Vagina (tissue), 2 donors: ENCODE measurements at places on chromosomes 7 and 10. TPM values are rescaled to one million over a fixed set of nuclear protein-coding genes. Genes with fewer than 3 reads are reported as not detected.

GRCh38 chr10:30917789-30918188 is 113.9 kb downstream of the ZNF438 start:
- H3K36me3 ChIP-seq, result no peaks in the 10 kb centered on the region
- no peak overlapping the region for H3K27ac ChIP-seq
- no peak overlapping the region for H3K4me3 ChIP-seq
- H3K4me1 ChIP-seq, result no peaks in the 10 kb centered on the region
- no peak for DNase-seq

Gene COL13A1
- not detected for total RNA-seq

Gene PDZD7
- 1.5 TPM for total RNA-seq

- no peaks in the 10 kb centered on the region for H3K27me3 ChIP-seq
- H3K36me3 ChIP-seq, result no peaks in the 10 kb centered on the region
- H3K27ac ChIP-seq, result no peak overlapping the region
- no peak overlapping the region for H3K4me3 ChIP-seq
- peaks cover 5% of the 10 kb centered on the region for H3K4me1 ChIP-seq
Observed at GRCh38 chr10:95241533-95241932, 47.5 kb downstream of the ACSM6 start.

DNA sequence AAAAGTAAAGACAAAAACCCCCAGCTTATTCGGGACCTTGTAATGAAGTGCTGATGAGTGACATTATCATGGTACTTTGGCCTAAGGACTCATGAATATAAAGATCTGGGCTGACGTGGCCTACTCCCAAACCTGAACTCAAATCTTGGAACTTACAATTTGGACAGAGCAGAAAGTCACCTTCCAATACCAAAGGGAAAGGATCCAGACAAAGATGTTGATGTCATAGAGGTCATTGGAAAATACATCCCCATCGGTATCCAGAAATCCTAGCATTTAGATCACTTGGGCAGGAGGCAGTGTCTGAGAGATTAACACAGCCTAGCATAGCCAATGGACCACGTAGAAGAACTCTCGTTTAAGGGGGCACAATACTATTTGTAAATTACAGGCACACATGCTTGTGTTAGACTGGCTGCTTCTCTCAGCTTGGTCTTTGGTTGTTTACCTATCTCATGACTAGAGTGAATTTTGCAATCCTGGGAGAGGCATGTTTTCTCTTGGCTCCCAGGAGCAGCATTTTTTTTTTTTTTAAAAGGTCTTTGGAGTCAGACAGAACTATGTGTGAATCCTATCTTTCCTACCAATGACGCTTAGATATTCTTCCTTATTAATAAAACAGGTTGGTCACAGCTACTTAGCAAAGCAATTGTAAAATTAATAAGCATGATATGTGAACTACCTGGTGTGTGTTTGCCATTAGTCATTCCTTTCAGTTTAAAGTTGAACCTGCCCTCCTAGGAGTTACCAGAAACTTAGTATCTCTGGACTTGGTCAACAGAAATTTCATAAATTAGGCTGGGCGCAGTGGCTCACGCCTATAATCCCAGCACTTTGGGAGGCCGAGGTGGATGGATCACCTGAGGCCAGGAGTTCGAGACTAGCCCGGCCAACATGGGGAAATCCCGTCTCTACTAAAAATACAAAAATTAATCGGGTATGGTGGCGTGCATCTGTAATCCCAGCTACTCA is 27.8 kb upstream of the MRPS33 start:
- no peak for DNase-seq
- no peaks in the 10 kb centered on the region for H3K36me3 ChIP-seq
- no peaks in the 10 kb centered on the region for H3K4me1 ChIP-seq
- H3K27ac ChIP-seq, result no peak overlapping the region
- no peak overlapping the region for H3K4me3 ChIP-seq
- H3K27me3 ChIP-seq, result no peaks in the 10 kb centered on the region
